GM04504 (cell line): ENCODE measurements at places on chromosomes 6 and 20.

- DNase-seq, result peak; percentile 7
Observed at GRCh38 chr6:79718509-79719247, 87.5 kb downstream of the SH3BGRL2 start.

- DNase-seq, result peak; percentile 31
Observed at GRCh38 chr20:58651946-58652605, 993 bp downstream of the STX16 start.

- DNase-seq, result no peak
Observed at GRCh38 chr20:38197619-38198018, 32.5 kb upstream of the TGM2 start.

DNA sequence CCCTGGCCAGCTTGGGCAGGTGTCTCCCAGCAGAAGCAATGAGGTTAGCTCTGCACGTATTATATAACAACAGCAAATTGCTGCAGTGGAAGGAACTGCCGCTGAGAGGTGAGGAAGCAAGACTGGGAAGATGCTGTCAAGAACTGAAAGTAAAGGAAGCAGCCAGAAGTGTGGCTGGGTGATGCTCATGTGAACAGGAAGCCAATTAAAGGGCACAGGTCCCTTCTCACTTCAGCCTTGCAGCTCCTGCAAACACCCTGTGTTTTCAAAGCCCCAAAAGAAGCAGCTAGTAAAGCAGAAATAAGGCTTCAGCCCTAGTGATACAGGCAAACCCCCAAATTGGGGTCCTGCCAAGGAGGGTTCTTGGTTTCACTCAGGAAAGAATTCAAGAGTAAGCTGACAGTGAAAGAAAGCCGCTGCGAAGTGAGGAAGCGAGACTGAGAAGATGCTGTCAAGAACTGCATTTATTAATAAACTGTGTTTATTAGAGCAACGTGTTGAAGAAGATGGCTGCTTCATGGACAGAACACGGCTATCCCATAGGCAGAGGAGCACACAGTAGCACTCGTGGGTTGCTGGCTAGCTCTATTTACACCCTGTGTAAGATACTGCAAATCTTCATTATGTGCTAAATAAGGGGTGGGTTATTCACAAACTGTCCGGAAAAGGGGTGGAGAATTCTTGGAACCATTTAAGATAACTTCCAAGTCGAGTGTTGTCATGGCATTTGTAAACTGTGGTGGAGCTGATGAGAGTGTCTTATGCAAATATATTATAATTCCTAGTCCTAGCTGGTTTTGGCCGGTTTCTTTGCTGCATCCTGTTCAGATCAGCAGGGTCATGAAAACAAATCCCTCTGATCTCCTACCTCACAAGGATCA lies 152.2 kb downstream of the LINC00237 start:
- no peak for DNase-seq

DNA sequence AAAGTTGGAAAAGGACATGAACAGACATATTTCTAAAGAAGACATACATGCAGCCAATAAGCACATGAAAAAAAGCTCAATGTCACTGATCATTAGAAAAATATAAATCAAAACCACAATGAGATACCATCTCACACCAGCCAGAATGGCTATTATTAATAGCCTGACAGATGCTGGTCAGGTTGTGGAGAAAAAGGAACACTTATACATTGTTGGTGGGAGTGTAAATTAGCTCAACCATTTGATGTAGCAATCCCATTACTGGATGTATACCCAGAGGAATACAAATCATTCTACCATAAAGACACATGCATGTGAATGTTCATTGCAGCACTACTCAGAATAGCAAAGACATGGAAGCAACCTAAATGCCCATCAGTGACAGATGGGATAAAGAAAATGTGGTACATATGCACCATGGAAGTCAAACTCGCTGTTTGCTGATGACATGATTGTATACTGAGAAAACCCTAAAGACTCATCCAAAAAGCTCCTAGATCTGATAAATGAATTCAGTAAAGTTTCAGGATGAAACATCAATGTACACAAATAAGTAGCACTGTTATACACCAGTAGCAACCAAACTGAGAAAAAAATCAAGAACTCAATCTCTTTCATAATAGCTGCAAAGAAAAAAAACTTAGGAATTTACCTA lies 196.8 kb downstream of the ADGB start:
- no peak for DNase-seq

- DNase-seq, result peak; percentile 27
Observed at GRCh38 chr6:46437671-46438221, 53.5 kb downstream of the RCAN2 start.

GRCh38 chr6:27129095-27129815 lies 118.2 kb upstream of the PRSS16 start:
- no peak for DNase-seq

DNA sequence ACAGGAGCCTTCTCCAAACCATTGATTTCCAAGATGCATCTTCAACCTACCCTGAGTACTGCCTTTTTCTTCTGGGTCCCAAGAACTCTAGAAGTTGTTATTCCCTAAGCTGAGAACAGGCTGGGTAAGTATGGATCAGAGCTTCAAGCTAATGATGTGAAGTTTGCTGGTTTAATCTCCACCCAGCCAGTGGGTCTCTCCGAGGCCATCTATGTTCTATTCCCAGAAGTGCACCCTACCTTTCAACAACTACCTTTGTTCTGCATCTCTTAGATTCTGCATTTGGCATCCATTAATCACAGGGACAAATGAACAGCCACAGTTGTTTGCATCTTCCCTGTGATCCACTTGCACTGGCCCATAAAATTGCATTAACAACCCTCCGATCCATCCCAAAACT lies 246.2 kb downstream of the HIVEP2 start:
- DNase-seq, result no peak

DNA sequence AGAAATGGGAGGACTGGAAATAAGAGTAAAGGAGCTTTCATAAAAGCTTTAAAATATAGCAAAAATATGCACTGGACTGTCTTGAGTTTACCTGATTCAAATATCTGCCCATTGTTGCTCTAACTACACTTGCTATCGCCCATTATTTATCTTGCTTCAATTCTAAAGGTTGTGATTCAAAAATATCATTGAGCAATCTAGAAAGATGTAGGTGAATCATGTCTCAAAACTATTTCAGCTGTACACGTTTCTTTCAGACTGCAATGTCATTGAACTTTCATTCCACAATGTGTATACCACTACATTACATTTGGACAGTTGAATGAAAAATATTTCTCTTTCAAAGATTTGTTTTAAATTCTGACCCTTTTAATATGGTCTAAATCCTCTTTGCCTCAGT lies 545.6 kb downstream of the BMP2 start:
- no peak for DNase-seq

DNA sequence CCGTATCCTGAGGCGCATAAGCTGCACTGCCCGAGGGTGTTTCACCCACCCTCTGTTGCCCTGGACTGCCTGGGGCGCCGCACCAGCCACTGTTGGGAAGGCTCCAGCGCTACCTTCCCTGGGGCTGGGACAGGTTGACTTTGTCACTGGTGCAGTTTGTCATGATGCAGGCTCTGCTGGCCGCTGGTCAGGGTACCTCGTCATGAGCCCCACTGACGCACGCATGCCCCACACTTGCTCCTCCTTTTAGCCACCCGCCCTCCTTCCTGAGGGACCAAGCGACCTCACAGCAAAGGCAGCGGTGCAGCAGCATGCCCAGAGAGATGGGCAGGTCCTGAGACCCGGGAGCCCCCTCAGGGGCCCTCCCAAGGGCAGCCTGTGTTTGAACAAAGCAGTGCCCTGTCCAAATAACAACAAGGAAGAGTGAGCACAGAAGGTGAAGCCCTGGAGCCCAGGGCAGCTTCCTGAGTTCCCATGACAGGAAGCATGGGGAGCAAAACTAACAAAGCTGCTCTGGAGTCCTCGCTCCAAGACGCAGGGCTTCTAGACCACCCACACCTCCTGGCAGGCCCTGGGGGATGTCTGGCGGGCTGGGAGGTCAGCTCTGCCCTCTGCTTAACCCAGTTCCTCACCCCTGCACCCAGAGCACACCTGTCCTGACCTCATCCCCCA lies 50.1 kb upstream of the SMOC2 start:
- DNase-seq, result no peak

DNA sequence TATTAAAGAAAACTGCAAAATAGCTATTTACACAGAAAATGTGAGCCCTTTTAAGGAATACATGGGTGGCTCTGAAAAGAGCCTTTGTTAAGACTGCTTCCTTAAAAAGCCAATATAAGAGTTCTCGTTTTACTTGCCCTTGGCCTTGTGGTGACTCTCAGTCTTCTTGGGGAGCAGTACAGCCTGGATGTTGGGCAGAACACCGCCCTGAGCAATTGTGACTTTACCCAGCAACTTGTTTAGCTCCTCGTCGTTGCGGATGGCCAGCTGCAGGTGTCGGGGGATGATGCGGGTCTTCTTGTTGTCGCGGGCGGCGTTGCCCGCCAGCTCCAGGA lies 111.5 kb downstream of the HFE start:
- DNase-seq, result no peak

DNA sequence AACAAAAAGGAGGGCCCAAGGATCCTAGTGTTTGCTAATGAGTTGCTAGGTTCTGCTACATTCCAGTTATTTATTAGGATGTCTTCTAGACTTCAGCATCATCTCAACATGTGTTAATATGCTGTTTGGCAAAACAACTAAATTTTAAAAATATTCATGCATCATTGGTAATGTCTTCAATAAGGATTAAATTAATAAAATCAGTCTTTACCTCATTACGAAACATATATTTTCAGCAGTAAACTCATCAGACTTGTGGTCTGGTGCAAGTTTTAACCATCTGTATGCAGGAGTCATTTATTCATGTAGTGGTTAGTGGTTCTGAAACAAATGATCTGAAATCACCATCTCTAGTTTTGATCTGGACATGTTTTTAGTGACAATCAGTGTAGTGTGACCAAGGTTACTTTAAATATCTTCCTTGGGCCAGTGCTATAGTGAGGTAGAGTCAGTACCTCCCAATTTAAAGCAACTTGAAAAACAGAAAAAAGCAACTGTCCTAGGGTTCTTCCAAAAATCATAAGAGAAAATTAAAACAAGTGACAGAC lies 85.0 kb upstream of the KCNK16 start:
- DNase-seq, result no peak

DNA sequence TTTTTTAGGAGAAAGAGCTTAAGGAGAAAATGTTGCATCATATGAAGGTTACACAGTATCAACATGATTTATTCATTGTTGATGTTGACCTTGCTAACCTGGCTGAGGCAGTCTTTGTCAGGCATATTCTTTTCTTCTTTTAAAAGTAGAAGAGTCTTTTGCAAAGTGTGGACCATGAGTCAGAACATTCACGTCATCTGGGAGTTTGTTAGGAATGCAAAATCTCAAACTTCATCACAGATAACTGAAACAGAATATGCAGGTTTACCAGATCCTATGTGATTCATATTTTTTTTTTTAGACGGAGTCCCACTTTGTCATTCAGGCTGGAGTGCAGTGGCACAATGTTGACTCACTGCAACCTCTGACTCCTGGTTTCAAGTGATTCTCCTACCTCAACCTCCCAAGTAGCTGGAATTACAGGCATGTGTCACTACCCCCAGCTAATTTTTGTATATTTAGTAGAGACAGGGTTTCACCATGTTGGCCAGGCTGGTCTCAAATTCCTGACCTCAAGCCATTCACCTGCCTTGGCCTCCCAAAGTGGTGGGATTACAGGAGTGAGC lies 530.4 kb upstream of the BTBD3 start:
- peak; percentile 71 for DNase-seq

GRCh38 chr20:60589623-60590022 lies 631.4 kb downstream of the CDH26 start:
- DNase-seq, result no peak

GRCh38 chr6:116543149-116543548 lies 2.3 kb downstream of the TRAPPC3L start:
- DNase-seq, result no peak

DNA sequence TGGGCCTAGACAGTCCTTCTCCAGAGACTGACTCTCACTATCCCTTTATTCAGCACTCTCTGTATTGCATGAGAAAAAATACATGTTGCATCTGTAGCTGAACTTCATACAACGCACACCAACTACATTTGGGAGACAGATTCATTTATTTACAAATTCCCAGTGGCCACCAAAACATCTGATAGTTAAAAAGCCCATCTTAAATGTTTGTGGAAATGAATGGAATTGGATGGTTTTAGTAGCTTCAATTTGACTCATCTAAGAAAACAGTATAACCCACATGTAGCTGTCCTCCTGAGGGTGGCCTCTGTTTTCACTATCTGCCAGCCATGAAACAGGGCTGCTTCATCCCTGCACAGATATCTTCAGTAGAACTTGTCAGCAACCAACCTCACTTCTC lies 116.3 kb downstream of the PCSK2 start:
- no peak for DNase-seq

- DNase-seq, result no peak
Observed at GRCh38 chr6:43820486-43820885, 50.5 kb downstream of the VEGFA start.

GRCh38 chr6:35514587-35514986 lies 1.9 kb upstream of the TULP1 start:
- no peak for DNase-seq

DNA sequence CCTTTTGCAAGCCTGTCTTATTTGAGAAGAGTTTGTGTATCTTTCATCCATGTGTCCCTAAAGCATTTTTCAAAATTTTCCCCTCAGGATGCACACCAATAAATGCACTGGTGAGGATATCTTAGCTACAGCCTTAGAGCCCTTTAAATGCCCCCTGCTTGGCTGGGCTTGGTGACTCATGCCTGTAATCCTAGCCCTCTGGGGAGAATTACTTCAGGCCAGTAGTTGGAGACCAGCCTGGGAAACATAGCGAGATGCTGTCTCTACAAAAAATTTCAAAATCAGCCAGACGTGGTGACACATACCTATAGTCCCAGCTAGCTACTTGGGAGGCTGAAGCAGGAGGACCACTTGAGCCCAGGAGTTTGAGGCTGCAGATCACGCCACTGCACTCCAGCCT lies 33.8 kb upstream of the PLCB4 start:
- DNase-seq, result peak; percentile 90

GRCh38 chr6:170444811-170445211 lies 108.3 kb downstream of the PSMB1 start:
- DNase-seq, result no peak

DNA sequence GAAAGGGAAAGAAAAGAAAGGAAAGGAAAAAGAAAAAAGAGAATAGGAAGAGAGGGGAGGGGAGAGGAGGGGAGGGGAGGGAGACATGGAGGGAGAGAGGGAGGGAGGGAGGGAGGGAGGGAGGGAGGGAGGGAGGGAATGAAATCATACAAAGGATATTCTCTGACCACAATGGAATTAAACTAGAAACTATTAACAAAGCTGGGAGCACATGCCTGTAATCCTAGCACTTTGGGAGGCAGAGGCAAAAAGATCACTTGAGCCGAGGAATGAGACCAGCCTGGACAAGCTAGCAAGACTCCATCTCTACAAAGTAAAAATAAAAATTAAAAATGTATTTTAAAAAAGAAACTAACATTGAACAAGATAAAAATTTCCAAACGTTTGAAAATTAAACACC lies 62.8 kb downstream of the ILRUN start:
- no peak for DNase-seq

GRCh38 chr6:109516929-109517328 lies 33.9 kb upstream of the ZBTB24 start:
- DNase-seq, result no peak

DNA sequence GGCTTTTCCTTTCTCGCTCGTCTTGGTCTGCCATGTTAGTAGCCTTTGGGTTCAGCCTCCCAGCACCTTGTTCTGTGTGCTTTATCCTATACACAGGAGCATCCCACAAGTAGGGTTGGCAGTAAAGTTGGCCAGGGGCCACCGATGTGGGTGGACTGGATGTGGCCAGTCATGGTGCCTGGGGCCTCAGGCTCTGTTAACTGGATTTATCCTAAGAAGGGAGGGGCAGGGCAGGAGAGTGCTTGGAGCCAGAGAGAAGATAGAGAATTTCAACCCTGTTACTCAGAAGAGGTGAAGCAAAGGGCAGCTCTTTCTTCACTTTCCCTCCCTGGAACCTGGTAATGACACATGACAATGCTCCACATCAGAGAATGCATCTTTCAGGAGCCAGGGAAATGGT lies 14.1 kb upstream of the SIRPB2 start:
- DNase-seq, result no peak
